Spinal cord (tissue), 10 donors: ENCODE measurements at places on chromosomes 16 and 17. TPM values are rescaled to one million over a fixed set of nuclear protein-coding genes. Genes with fewer than 3 reads are reported as not detected.
A peak's percentile ranks its signal among the peaks of the same experiment; 100 is the strongest.

The PRAC1 gene
- not detected for total RNA-seq

The PITPNM3 gene
- 7.3 TPM for total RNA-seq

GRCh38 chr16:51161440-51162195 lies 10.5 kb upstream of the SALL1 start:
- H3K4me1 ChIP-seq, result peaks cover 10% of the 10 kb centered on the region
- no peak overlapping the region for H3K4me3 ChIP-seq
- H3K27me3 ChIP-seq, result peaks cover 8% of the 10 kb centered on the region
- no peak for DNase-seq

The CD19 gene
- total RNA-seq, result 1.0 TPM

DNA sequence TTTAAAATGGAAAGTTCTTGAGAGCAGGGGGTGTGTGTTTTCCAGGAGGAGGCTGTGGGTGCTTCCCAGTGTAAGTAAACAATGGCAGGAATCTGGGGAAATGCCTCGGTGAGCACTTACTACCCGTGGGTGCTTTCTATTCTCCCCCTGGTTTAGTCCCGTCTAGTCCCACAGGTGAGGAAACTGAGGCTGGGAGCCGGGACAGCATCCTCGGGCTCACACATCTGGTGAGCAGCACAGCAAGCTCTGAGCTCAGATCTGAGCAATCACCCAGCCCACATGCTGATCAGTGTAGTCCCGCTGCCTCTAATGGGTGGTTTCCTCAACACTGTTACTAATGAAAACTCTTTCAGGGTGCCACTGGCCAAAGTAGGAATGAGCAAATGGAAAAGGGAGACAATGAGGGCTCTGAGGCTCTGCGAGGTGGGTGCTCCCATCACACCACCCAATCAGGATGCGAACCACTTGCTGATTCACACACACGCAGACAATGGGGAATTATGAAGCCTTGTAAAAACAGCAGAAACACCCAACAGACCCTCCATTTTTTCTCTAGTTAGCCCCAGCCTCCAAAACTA lies 202.6 kb downstream of the PARN start:
- no peak overlapping the region for H3K4me3 ChIP-seq
- no peak for DNase-seq
- no peak overlapping the region for H3K27ac ChIP-seq
- H3K36me3 ChIP-seq, result no peaks in the 10 kb centered on the region

The PRSS27 gene
- 2.1 TPM for total RNA-seq

DNA sequence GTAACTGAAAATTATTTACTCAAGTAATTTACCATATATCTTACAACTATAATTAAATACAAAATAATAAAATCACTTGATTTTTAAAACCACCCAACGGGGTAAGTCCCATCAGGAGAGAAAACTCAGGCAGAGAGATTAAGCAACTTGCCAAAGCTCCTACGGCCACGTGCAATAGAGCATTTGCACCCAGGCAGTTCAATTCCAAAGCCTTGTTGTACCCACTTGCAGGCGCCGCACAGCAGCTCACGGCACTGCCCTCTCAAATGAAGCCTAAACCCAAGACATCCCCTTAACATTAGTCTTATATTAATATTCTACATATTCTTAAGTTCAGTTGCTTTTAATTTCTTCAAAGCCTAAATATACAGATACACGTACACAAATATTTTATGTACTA lies 75.7 kb downstream of the SPAG9 start:
- H3K36me3 ChIP-seq, result peaks cover 1% of the 10 kb centered on the region
- H3K4me1 ChIP-seq, result peaks cover 4% of the 10 kb centered on the region
- no peaks in the 10 kb centered on the region for H3K27me3 ChIP-seq
- H3K27ac ChIP-seq, result peak overlapping the region; percentile 98
- DNase-seq, result no peak
- peak overlapping the region; percentile 66 for H3K4me3 ChIP-seq

- no peak overlapping the region for H3K4me3 ChIP-seq
- no peaks in the 10 kb centered on the region for H3K27me3 ChIP-seq
Observed at GRCh38 chr16:80330150-80330549, 210.6 kb upstream of the DYNLRB2 start.

- no peak overlapping the region for H3K4me3 ChIP-seq
- DNase-seq, result no peak
- no peak overlapping the region for H3K27ac ChIP-seq
- H3K27me3 ChIP-seq, result no peaks in the 10 kb centered on the region
Observed at GRCh38 chr16:86818671-86819532, 240.6 kb downstream of the FOXL1 start.

- no peak overlapping the region for H3K27ac ChIP-seq
- H3K27me3 ChIP-seq, result no peaks in the 10 kb centered on the region
- peaks cover 47% of the 10 kb centered on the region for H3K36me3 ChIP-seq
- H3K4me3 ChIP-seq, result no peak overlapping the region
Observed at GRCh38 chr16:11877374-11877773, 26.0 kb upstream of the RSL1D1 start.

DNA sequence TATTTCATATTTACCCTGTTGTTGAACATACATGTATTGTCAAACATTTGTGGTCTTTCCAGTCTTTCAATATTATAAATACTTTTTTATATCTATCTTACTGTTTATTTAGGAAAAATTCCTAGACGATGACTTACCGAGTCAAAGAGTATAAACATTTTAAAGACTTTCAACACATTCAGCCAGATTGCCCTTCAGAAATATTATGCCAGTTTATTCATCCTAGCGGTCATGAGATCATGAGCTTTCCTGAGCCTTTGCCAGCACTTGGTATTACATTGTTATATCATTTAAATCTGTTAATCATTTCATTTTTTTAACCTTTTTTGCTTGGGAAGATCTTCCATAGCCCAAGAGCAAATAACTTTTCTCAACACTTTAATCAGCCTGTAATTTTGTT lies 197.4 kb downstream of the SPECC1 start:
- H3K27me3 ChIP-seq, result no peaks in the 10 kb centered on the region
- H3K36me3 ChIP-seq, result peaks cover 11% of the 10 kb centered on the region
- no peak for DNase-seq
- no peak overlapping the region for H3K27ac ChIP-seq

- H3K36me3 ChIP-seq, result no peaks in the 10 kb centered on the region
- no peak overlapping the region for H3K27ac ChIP-seq
- DNase-seq, result no peak
Observed at GRCh38 chr16:73846007-73846330, 450.6 kb upstream of the PSMD7 start.

The SLFN12 gene
- total RNA-seq, result 16.8 TPM

The HS3ST3A1 gene
- 2.1 TPM for total RNA-seq

The SPATA2L gene
- total RNA-seq, result 9.7 TPM

The G6PC1 gene
- 0.06 TPM for total RNA-seq

The KCNH4 gene
- 0.30 TPM for total RNA-seq

DNA sequence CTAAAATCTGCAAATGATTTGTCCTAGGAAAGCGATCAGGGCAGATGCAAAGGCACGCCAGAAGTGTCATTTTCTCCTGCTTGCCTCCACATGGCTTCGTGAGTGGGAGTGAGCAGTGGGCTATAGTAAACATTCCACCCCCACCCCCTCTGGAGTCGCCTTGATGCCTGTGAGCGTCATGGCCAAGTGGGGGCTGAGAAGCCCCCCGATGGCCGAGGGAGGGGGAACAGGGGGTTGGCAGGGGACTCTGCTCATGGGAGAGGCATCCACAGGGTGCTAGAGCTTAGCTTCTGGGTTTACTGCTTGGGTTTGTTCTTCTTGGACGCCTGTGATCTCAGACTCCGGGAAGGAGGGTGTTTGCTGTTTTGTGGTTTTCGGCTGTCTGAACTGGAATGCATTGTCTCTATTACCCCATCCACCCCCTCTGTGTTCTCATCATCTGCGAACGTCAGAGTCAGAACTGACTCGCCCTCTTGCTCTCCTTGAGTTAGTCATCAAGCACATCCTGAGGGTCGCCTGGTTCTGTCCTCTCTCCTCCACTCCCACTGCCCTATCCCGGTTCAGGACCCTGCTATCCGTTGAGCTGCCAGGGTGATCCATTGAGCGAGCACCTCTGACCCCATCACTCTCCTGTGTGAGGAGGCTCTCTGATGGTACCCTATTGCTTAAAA lies 15.4 kb downstream of the TNS4 start:
- H3K27ac ChIP-seq, result peak overlapping the region; percentile 15
- H3K4me1 ChIP-seq, result peaks cover 22% of the 10 kb centered on the region
- peaks cover 3% of the 10 kb centered on the region for H3K27me3 ChIP-seq
- no peak for DNase-seq
- no peak overlapping the region for H3K4me3 ChIP-seq

DNA sequence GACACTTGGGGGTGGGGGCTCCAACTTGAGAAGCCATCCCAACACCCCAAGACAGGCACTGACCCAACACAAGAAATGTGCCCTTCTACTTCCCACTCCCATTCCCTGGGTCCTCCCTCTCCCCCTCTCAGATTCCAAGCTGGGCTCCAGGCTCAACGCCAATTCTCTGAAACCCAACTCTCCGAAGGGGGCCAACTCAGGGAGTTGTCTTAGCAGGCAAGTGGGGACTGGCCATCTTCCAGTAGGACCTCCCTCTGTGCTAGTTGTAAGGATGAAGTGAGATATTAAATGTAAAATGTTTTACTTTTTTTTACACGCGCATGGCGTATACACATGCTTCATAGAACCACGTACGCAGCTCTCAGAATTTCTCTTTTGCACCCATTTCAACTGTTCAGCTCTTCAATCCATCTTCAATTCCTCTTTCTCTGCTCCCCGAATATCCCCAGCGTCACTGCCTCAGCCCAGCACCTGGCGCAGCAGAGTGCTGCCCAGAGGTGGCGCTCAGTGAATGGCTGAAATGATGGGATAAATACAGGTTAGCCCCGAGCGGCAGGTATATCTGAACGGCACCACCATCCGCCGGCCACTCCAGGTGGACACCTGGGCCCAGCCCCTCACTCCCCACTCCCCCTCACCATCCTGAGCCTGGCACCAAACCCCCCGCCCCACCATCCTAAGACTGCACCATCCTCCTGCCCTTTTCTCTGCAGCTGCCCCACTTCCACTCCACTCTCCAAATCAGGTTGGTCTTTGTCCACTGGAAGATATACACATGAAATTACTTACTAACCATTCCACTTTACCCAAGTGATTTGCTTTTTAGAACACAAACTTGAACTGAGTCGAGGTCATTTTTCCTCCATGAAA lies 43.9 kb upstream of the TNRC6C start:
- no peak for DNase-seq
- no peak overlapping the region for H3K4me3 ChIP-seq
- no peaks in the 10 kb centered on the region for H3K36me3 ChIP-seq

GRCh38 chr16:57213462-57213861 lies 27.3 kb downstream of the RSPRY1 start:
- H3K4me3 ChIP-seq, result no peak overlapping the region
- H3K4me1 ChIP-seq, result no peaks in the 10 kb centered on the region

The TBCD gene
- total RNA-seq, result 56.3 TPM

GRCh38 chr17:80795090-80795580 lies 196.5 kb upstream of the CHMP6 start:
- no peak overlapping the region for H3K27ac ChIP-seq
- no peaks in the 10 kb centered on the region for H3K27me3 ChIP-seq
- H3K4me3 ChIP-seq, result no peak overlapping the region
- H3K4me1 ChIP-seq, result peaks cover 55% of the 10 kb centered on the region
- no peak for DNase-seq

The LRRC37B gene
- total RNA-seq, result 41.5 TPM

The MAPK8IP3 gene
- 53.3 TPM for total RNA-seq

The PPM1E gene
- total RNA-seq, result 10.9 TPM

The CLEC3A gene
- not detected for total RNA-seq

- H3K27me3 ChIP-seq, result no peaks in the 10 kb centered on the region
- H3K4me3 ChIP-seq, result no peak overlapping the region
- DNase-seq, result no peak
- H3K27ac ChIP-seq, result no peak overlapping the region
Observed at GRCh38 chr17:67411397-67411796, 34.3 kb downstream of the PITPNC1 start.

The TBC1D28 gene
- not detected for total RNA-seq

The SLC6A2 gene
- total RNA-seq, result 0.11 TPM

The PALB2 gene
- total RNA-seq, result 12.3 TPM

The CLUH gene
- total RNA-seq, result 21.2 TPM

- peaks cover 38% of the 10 kb centered on the region for H3K4me1 ChIP-seq
- no peaks in the 10 kb centered on the region for H3K27me3 ChIP-seq
- no peak overlapping the region for H3K27ac ChIP-seq
- peak; percentile 90 for DNase-seq
- H3K36me3 ChIP-seq, result peaks cover 22% of the 10 kb centered on the region
- no peak overlapping the region for H3K4me3 ChIP-seq
Observed at GRCh38 chr16:89375021-89375420, 115.3 kb downstream of the ANKRD11 start.

GRCh38 chr17:39939588-39940419 lies 12.3 kb downstream of the LRRC3C start:
- no peak overlapping the region for H3K4me3 ChIP-seq
- peak overlapping the region; percentile 41 for H3K27ac ChIP-seq
- no peaks in the 10 kb centered on the region for H3K27me3 ChIP-seq
- H3K4me1 ChIP-seq, result peaks cover 7% of the 10 kb centered on the region

The MLX gene
- total RNA-seq, result 20.3 TPM

DNA sequence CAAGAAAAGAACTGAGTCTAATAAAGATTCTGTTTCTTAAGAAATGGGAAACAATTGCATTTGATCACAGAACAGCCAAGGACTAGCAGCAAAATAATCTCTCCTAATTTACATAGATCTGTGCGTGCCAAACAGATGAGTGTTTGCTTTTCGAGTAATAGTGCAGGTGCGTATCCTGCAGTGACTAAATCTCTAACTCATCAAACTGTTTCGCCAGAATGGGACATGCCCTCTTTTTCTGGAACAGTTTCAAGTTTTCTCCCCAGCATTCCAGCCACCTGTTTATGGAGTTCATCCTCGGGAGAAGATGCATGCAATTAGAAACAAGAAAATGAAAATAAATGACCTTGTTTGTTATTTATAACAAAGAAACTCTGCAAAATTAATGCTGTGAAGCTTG lies 5.7 kb upstream of the TOX3 start:
- H3K4me1 ChIP-seq, result peaks cover 3% of the 10 kb centered on the region
- H3K36me3 ChIP-seq, result no peaks in the 10 kb centered on the region
- no peak overlapping the region for H3K4me3 ChIP-seq
- H3K27me3 ChIP-seq, result peaks cover 4% of the 10 kb centered on the region
- H3K27ac ChIP-seq, result no peak overlapping the region

GRCh38 chr17:36148559-36149295 lies 27.7 kb downstream of the TBC1D3B start:
- no peaks in the 10 kb centered on the region for H3K4me1 ChIP-seq
- peaks cover 4% of the 10 kb centered on the region for H3K27me3 ChIP-seq
- no peak overlapping the region for H3K4me3 ChIP-seq
- DNase-seq, result peak; percentile 36
- H3K36me3 ChIP-seq, result no peaks in the 10 kb centered on the region

The GHDC gene
- total RNA-seq, result 7.1 TPM

The ALOX15 gene
- total RNA-seq, result 3.0 TPM

GRCh38 chr16:54284931-54285413 lies 1.6 kb downstream of the IRX3 start:
- peaks cover 16% of the 10 kb centered on the region for H3K36me3 ChIP-seq
- no peak overlapping the region for H3K27ac ChIP-seq
- DNase-seq, result peak; percentile 36
- H3K27me3 ChIP-seq, result peaks cover 94% of the 10 kb centered on the region
- H3K4me3 ChIP-seq, result peak overlapping the region; percentile 42
- peaks cover 59% of the 10 kb centered on the region for H3K4me1 ChIP-seq

The TBC1D3C gene
- not detected for total RNA-seq

The HEATR9 gene
- total RNA-seq, result not detected

The SOX8 gene
- total RNA-seq, result 64.0 TPM

GRCh38 chr16:84548508-84548907 lies 44.0 kb upstream of the MEAK7 start:
- H3K27me3 ChIP-seq, result no peaks in the 10 kb centered on the region
- H3K4me3 ChIP-seq, result no peak overlapping the region
- no peak for DNase-seq
- peaks cover 43% of the 10 kb centered on the region for H3K4me1 ChIP-seq
- H3K36me3 ChIP-seq, result no peaks in the 10 kb centered on the region

The CHST5 gene
- total RNA-seq, result 0.89 TPM

- DNase-seq, result no peak
- H3K27me3 ChIP-seq, result peaks cover 3% of the 10 kb centered on the region
- H3K36me3 ChIP-seq, result peaks cover 24% of the 10 kb centered on the region
- peak overlapping the region; percentile 89 for H3K4me3 ChIP-seq
- peak overlapping the region; percentile 98 for H3K27ac ChIP-seq
Observed at GRCh38 chr16:2777903-2778629, 986 bp upstream of the ELOB start.

The B4GALNT2 gene
- not detected for total RNA-seq
